ENCODE measurements at places on chromosomes 13 and 19.

- no peak overlapping the region for H3K27ac ChIP-seq
- no peaks in the 10 kb centered on the region for H3K27me3 ChIP-seq
- H3K4me3 ChIP-seq = no peak overlapping the region
- H3K4me1 ChIP-seq = no peaks in the 10 kb centered on the region
- DNase-seq = no peak
Measured at GRCh38 chr13:39847336-39847735, 191.9 kb downstream of the COG6 start.

GRCh38 chr13:19672990-19673389, 39.5 kb downstream of the MPHOSPH8 start:
- H3K4me3 ChIP-seq = no peak overlapping the region
- H3K4me1 ChIP-seq = peaks cover 4% of the 10 kb centered on the region
- no peak overlapping the region for H3K27ac ChIP-seq
- H3K36me3 ChIP-seq = peaks cover 72% of the 10 kb centered on the region

GRCh38 chr19:976476-976875, 7.7 kb upstream of the WDR18 start:
- H3K27me3 ChIP-seq = no peaks in the 10 kb centered on the region
- H3K36me3 ChIP-seq = peaks cover 5% of the 10 kb centered on the region
- DNase-seq = no peak
- no peaks in the 10 kb centered on the region for H3K4me1 ChIP-seq
- no peak overlapping the region for H3K27ac ChIP-seq
- H3K4me3 ChIP-seq = no peak overlapping the region

GRCh38 chr19:10184636-10185035, 10.1 kb downstream of the DNMT1 start:
- no peak for DNase-seq
- H3K4me3 ChIP-seq = no peak overlapping the region

GRCh38 chr19:18137657-18138339, 15.2 kb upstream of the PIK3R2 start:
- H3K27ac ChIP-seq = no peak overlapping the region
- peaks cover 6% of the 10 kb centered on the region for H3K36me3 ChIP-seq
- DNase-seq = no peak
- no peaks in the 10 kb centered on the region for H3K27me3 ChIP-seq

DNA sequence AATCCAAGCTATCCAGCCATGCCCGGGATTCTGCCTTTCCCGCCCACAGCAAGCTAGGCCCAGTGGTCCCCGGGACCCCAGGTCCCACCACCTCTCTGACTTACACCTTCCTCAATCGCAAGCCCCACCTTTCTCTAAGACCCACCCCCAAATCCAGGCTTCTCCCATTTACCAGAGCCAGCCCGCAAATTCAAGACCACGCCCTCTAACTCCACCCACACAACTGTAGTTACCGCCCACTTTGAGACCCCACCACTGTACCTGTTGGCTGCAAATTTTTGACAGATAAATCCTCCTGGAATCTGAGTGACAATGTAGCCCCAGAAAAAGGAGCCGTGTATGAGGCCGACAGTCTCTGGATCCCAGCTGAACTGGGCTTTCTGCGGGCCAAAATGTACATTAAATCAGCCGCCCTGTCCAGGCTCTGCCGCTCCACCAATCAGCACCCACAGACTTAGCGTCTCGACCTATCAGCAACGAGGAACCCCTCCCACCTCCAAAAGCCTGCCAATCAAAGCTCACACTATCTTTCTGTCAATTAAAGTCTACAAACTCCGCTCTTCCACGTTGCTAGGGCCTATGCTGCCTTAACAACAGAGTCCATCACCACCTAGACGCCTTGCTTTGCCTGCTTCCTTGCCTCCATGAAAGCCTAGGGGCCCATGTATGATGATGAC, 6.3 kb downstream of the SLC17A7 start:
- H3K27me3 ChIP-seq = peaks cover 95% of the 10 kb centered on the region
- no peak overlapping the region for H3K4me3 ChIP-seq
- H3K36me3 ChIP-seq = no peaks in the 10 kb centered on the region
- H3K4me1 ChIP-seq = no peaks in the 10 kb centered on the region

DNA sequence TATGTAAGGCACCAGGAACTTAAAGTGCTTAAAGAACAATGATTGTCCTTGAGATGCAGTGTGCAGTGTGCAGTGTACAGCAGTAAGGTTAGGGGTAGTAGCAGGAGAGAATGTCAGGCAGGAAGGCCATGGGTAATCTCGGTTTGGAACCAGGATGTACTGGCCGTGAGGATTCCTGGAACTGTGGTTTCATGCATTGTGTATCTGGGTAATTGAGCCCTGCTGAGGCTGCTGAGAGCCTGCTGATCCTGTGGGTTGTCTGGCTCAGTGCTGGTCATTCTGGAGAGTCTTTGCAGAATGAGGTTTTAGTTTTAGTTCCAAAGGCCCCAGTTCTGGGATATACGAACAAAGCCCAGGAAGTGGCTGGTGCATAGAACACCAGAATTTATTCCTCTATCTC, 71.0 kb downstream of the ZNF568 start:
- no peak overlapping the region for H3K4me3 ChIP-seq
- no peaks in the 10 kb centered on the region for H3K36me3 ChIP-seq
- H3K4me1 ChIP-seq = no peaks in the 10 kb centered on the region
- no peak overlapping the region for H3K27ac ChIP-seq

DNA sequence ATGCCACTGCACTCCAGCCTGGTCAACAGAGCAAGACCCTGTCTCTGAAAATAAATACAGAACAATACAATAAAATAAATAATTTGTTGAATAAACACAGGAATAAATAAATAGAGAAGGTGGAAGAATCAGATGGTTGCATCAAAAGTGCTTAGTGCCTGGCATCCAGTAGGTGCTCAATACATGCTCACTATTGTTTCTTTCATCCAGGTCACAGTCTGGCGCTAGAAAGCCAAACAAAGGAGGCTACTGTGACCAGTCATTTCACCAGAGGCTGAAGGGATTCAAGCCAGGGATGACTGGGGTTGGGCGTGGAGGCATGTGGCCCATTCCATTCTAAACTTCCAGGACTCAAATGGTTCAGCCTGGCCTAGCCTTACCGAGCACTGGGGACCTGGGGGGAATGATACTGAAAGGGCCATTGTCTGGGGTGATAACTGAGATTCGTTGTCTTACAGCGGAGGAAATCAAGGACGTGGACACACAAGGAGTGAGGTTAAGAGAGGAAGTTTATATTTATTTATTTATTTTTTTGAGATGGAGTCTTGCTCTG, 3.6 kb upstream of the NDUFB7 start:
- H3K27ac ChIP-seq = no peak overlapping the region
- H3K27me3 ChIP-seq = peaks cover 5% of the 10 kb centered on the region
- no peak for DNase-seq
- H3K4me3 ChIP-seq = no peak overlapping the region
- H3K4me1 ChIP-seq = peaks cover 7% of the 10 kb centered on the region

GRCh38 chr19:49490287-49491029, 3.0 kb downstream of the RPL13A start:
- no peaks in the 10 kb centered on the region for H3K27me3 ChIP-seq
- peak overlapping the region; percentile 86 for H3K4me3 ChIP-seq
- H3K4me1 ChIP-seq = no peaks in the 10 kb centered on the region
- DNase-seq = no peak
- H3K27ac ChIP-seq = peak overlapping the region; percentile 13
- H3K36me3 ChIP-seq = peaks cover 36% of the 10 kb centered on the region

DNA sequence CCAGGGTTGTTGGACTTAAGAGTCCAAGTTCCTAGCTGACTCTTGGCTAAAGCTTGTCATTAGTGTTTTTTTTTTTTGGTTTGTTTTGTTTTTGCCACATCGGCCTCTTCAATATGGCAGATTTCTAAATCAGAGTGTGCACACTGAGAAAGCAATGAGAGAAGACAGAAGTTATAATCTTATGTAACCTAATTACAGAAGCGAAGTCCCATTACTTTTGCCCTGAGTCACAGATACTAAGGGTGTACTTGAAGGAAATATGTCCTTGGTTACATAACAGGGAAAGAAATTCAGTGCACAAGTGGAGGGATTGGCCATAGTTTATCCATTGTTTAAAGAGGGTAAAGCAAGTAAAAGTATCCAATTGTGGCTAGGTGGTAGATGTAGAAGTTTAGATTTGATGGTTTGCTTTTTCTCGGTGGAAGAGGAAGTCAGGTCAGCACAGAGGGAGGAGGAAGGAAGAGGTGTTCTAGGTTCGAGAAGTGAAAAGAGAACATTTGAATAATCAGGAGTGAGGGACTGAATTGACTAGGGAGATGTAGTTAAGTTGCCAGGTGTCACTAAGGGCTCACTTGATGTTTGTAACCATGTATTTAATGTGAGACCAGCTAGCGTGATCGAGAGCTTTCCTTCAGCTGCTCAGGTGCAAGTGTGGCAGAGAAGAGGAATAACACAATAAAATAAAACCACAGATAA, 12.2 kb downstream of the GTF2F2 start:
- 0 out of 2 replicates have a peak, but pooled peaks cover 3% of the 10 kb centered on the region for H3K36me3 ChIP-seq
- no peak overlapping the region for H3K27ac ChIP-seq
- H3K27me3 ChIP-seq = no peaks in the 10 kb centered on the region
- no peak for DNase-seq
- H3K4me1 ChIP-seq = no peaks in the 10 kb centered on the region
- no peak overlapping the region for H3K4me3 ChIP-seq

GRCh38 chr13:30830638-30830965, 75.5 kb upstream of the MEDAG start:
- peaks cover 11% of the 10 kb centered on the region for H3K4me1 ChIP-seq
- H3K27ac ChIP-seq = no peak overlapping the region
- H3K36me3 ChIP-seq = no peaks in the 10 kb centered on the region
- no peaks in the 10 kb centered on the region for H3K27me3 ChIP-seq
- H3K4me3 ChIP-seq = no peak overlapping the region

GRCh38 chr19:10289836-10290356, at the start of gene ICAM5:
ICAM5 (plus strand) TSS chr19:10289952; CDS start chr19:10290044, 92 bp downstream.
- no peaks in the 10 kb centered on the region for H3K27me3 ChIP-seq
- H3K4me3 ChIP-seq = peak within 1 kb of the TSS; percentile 45
- no peak for DNase-seq
- H3K36me3 ChIP-seq = no peaks in the 10 kb centered on the region

GRCh38 chr19:46697204-46697960, 19.5 kb downstream of the PRKD2 start:
- DNase-seq = peak; percentile 72
- no peaks in the 10 kb centered on the region for H3K27me3 ChIP-seq
- no peak overlapping the region for H3K27ac ChIP-seq
